ENCODE measurements at places on chromosomes 7 and 10.

- DNase-seq, result no peak
These were observed 520.6 kb downstream of the CCSER2 start for GRCh38 chr10:84848967-84849366.

DNA sequence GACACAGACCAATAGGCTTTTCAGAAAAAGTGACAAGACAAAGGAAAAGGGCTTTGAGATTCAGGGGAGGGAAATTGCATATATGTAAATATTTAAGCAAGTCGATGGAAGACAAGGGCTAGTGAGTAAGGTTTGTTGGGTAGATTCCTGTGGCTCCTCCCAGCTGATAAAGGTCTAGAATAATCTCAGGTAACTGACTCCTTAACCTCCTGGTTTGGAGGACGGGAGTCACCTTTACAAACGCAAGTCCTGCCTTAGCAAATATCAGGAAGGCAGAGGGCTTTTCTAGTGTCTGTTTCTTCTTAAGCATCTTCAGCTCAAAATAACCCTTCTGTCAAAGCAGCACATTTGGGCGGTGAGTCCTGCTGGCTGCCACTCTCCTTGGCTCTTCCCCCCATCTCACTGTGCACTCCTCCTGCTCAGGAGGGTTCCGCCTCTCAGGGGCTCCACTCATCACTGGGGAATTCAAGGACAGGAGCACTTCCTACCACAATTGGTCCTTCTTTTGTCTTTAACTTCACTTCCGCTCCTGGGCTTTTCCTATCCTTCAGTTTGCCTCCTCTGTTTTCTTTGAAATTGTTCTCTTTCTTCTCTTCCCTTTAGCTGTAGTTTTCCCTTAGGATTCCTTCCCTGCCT is 496.3 kb upstream of the KLF6 start:
- DNase-seq, result no peak

- no peak for DNase-seq
These were observed 80.8 kb downstream of the VWDE start for GRCh38 chr7:12322903-12323300.

DNA sequence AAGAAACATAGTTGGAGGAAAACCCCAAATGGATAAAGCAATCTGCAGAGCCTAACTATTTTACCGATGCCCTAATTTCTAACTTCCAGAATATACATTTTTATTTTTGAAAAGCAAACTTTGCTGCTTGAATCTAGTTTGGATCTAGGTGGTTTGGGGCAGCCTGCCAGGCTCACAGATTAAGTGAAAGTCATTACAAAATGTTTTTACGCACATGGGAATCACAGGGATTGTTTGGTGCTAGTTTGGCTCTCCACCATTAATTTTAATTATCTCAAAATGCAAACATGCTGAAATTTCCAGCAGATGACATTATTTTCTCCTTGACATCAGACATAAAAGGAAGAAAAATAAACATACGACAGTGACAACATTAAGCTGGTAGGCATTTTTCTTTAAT is 166.7 kb upstream of the INHBA start:
- DNase-seq, result no peak

DNA sequence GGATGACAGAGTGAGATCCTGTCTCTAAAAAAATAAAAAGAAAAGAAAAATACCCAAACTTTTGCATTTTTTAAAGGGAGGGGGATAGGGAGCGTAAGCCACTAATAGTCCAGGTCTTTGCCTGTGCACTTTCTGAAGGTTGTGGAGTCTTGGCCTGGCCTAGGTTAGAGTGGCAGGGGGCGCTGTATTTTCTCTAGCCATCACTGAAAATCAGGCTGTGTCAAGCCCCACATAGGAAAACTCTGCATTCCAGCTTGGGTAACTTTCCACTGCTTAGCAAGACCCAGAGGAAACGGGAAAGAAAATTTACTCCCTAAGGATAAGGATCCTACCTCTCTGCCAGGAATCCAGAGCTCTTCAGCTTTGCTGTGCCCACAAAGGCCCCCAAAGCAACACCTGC is 10.5 kb upstream of the PAX4 start:
- no peak for DNase-seq

GRCh38 chr7:70354409-70355169 is 756.3 kb downstream of the AUTS2 start:
- DNase-seq, result no peak

DNA sequence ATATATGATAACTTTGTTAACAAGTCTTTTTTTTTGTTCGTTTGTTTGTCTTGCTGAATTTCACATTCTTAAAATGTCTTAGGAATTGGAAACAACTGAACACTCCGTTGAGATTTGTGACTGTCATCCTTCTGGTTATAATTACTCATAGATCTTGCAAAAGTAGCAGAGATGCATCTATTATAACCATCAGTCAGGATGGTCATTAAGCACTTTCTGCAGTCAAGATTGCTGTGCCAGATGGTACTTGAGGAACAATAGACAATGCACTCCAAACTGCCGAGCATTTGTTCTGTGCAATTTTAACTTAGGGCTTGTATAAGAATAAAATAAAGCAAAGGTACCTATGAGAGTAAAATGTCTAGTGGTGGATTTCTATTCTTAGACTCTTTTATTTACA is 710.1 kb upstream of the KCND2 start:
- DNase-seq, result peak; percentile 22

- no peak for DNase-seq
These were observed 30.6 kb downstream of the POR start for GRCh38 chr7:75945297-75946168.

GRCh38 chr7:144769352-144769751 is 66.5 kb downstream of the TPK1 start:
- no peak for DNase-seq

- DNase-seq, result no peak
These were observed 6.6 kb downstream of the GPR141 start for GRCh38 chr7:37690206-37690605.

GRCh38 chr10:76160446-76161300 is 729.2 kb downstream of the LRMDA start:
- DNase-seq, result no peak

GRCh38 chr10:60293581-60294175 is 96.0 kb downstream of the ANK3 start:
- DNase-seq, result no peak

DNA sequence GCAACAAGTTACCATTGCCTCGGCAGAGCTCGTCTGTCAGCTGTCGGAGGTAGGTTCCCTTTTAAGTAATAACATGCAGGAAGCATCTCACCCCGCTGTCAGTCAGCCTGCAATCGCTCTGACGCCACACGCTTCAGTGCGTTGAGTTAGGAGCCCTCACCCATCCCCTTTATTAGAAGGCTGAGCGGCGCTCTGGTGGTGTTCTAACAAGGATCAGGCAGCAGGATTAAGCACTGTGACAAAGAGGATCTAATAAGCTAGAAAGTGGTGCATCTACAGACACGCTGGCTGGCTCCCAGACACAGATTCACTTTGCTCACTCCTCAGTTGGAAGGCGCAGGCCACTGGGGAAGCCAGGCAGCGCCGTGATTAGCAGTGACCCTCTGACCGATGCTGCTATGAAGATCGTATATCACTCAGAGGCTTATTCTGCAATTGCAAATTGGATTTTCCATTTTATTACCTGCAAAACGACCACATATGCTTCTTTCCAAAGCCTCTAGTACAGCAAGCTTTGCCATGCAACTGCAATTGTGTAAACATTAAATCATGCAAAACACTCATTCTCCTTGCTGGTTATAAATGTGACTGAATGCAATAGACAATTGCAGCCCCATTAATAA is 117.7 kb downstream of the RSU1 start:
- DNase-seq, result peak; percentile 80

DNA sequence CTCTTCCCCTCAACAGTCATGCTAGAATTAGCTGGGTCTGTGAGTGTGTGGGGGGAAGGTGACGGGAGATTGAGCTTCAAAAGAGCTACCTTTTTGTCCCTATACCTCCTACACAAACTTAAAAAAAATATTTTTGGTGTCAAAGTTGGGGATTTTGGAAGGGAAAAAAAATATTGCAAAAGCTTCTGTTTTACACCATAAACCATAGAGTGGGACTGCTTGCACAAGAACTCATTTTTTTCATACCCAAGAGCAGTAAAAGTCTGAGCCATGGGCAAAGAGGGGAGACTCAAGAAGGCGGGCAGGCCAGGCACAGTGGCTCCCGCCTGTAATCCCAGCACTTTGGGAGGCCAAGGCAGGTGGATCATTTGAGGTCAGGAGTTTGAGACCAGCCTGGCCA is 9.4 kb upstream of the ZDHHC4 start:
- no peak for DNase-seq

DNA sequence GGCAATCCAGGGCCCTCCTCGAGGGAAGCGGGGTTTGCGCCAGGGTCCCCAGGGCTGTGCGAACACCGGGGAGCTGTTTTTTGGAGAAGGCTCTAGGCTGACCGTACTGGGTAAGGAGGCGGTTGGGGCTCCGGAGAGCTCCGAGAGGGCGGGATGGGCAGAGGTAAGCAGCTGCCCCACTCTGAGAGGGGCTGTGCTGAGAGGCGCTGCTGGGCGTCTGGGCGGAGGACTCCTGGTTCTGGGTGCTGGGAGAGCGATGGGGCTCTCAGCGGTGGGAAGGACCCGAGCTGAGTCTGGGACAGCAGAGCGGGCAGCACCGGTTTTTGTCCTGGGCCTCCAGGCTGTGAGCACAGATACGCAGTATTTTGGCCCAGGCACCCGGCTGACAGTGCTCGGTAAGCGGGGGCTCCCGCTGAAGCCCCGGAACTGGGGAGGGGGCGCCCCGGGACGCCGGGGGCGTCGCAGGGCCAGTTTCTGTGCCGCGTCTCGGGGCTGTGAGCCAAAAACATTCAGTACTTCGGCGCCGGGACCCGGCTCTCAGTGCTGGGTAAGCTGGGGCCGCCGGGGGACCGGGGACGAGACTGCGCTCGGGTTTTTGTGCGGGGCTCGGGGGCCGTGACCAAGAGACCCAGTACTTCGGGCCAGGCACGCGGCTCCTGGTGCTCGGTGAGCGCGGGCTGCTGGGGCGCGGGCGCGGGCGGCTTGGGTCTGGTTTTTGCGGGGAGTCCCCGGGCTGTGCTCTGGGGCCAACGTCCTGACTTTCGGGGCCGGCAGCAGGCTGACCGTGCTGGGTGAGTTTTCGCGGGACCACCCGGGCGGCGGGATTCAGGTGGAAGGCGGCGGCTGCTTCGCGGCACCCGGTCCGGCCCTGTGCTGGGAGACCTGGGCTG is 26.0 kb downstream of the PRSS2 start:
- DNase-seq, result peak; percentile 63

GRCh38 chr7:27875832-27876231 is 135.9 kb downstream of the TAX1BP1 start:
- DNase-seq, result no peak

GRCh38 chr10:7787150-7787856 is 490 bp downstream of the KIN start:
- no peak for DNase-seq

DNA sequence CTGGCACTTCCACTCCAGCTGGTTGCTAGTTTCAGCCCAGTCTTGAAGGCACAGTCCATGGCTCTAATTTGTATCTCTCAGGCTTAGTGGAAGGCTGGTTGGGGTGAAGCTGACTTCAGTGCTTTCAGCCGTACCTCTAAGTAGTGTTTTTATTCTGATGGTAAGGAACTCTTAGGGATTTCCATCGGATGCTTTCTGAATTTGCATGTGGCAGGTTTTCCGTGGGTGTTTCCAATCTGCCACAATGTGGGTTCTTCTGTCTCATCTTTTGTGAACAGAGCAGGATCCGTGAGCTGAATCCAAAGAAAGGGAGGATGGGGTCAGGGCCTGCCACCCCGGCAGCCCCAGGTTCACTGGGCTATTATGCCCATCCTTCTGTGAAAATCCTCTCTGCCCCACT is 607.9 kb upstream of the MKI67 start:
- no peak for DNase-seq

DNA sequence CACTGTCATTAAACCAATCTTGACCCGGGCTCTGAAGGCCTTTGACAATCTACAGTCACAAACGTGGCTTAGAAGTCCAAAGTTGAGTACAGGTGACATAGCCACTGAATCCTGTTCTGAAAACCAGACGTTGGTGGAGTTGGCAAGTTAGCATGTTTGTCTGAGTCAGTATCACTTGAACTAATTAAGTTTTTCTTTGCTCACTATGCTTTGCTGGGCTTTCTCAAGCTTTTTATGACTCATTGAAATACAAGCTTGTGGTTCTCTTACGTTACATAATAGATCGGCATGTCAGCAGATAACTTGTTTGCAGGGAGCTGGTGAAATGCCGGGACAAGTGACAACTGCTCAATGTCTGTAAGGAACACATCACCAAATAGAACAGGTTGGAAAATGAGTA is 53.8 kb downstream of the ARL5B start:
- no peak for DNase-seq

- DNase-seq, result no peak
These were observed 140.4 kb downstream of the DKK1 start for GRCh38 chr10:52454491-52454890.

GRCh38 chr10:8130973-8131911 is 76.8 kb downstream of the GATA3 start:
- DNase-seq, result no peak

GRCh38 chr7:149459540-149460452 is 1.1 kb downstream of the ZNF777 start:
- DNase-seq, result peak; percentile 34

DNA sequence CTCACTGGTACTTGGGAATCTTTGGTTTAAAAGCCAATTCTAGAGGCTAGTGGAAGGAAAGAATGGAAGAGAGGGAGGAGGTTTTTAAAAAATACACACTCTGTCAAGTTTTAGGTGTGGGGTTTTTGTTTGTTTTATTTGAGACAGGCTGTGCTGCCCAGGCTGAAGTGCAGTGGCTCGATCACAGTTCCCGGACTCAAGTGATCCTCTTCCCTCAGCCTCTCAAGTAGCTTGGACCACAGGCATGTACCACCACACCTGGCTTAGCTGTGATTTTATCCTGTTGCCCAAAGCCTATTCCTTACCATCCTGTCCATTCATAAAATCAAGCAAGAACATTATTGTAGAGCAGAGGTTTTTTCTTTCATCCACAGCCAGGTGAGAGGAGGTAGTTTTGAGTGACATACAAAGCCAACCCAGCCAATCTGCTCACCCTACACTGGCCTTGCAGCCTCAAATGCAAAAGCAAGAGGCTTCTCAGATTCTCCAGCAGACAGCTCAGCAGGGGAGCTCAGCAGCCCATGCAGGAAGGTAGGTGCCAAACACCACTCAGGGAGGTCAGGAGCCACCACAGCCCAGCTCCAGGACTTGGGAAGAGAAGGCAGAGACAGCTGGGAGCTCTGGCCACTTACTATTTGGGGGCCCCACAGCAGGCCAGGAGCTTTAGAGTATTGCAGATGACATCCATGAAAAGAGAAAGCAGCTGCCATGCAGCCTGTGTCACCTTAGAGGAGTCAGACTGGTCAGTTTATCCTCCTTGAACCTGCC is 65.8 kb downstream of the TMEM209 start:
- DNase-seq, result no peak

- DNase-seq, result peak; percentile 58
These were observed 119.9 kb downstream of the MBL2 start for GRCh38 chr10:52652431-52653262.

GRCh38 chr7:155864271-155864985 is 52.2 kb upstream of the SHH start:
- no peak for DNase-seq

Measured in retina (tissue), 1 donor.